IPS DF 19.7 (cell line): ENCODE measurements at places on chromosomes 13 and 19.

DNA sequence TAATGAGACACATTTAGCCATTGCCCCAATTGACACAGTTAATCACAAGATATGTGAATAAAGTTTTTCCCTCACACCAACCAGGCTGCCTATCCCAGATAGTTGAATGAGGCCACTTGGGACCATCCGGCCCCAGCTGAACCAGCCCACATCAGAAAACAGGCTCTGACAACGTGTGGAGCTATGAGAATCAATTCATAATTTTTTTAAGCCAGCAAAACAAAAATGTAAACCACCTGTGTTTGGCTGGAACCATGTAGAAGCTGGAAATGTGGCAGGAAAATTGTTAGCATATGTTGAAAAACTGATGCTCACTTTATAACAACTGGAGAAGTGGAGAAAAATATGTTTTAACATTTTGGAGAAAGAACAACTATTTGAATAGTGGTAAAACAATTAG is 1161.3 kb downstream of the SLITRK1 start:
- DNase-seq = no peak

GRCh38 chr13:80132741-80133601 is 208.0 kb downstream of the SPRY2 start:
- DNase-seq = no peak

DNA sequence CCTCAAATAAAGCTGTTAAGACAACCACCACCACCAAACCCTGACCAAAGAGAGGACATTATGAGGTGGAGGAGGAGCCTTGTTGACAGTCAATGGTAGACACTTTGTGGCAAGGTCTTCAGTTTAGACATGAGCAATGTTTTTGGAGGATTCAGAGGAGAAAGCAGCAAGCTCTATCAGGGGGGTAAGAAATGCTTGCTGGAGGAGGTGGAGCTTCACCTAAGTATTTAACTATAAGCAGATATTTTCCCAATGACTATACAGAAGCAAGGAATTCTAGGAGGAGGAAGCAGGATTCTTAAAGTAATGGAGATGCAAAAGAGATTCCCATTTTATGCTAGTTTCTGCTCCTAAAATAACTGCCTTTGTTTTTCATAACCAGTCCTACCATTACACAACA is 74.2 kb downstream of the TRPC4 start:
- DNase-seq = no peak

DNA sequence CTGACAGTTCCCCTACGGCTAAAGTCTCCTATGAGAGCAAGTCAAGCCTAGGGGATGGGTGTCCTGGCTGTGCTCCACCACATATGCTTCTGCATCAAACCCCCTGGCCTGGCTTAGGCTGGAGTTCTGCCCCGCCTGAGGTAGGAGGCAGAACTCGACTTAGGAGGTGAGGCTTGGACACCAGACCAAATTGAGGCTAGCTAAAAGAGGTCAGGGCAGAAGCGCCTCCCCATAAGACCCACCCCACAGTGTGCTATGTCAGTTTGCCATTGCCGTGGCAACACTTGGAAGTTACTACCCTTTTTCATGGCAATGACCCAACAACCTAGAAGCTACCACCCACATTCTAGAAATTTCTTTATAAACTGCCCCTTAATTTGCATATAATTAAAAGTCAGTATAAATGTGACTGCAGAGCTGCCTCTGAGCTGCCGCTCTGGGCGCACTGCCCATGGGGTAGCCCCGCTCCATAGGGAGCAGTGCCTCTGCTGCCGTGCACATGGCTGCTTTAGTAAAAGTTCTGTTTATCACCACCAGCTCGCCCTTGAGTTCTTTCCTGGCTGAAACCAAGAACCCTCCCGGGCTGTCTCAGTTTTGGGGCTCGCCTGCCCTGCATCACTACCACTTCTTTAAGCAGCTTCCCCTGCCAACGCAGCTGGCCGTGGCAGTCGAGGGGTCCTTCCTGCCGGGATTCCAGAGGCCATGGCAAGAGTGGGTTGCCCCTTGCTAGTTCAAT is 20.2 kb downstream of the AP1M1 start:
- DNase-seq = no peak

DNA sequence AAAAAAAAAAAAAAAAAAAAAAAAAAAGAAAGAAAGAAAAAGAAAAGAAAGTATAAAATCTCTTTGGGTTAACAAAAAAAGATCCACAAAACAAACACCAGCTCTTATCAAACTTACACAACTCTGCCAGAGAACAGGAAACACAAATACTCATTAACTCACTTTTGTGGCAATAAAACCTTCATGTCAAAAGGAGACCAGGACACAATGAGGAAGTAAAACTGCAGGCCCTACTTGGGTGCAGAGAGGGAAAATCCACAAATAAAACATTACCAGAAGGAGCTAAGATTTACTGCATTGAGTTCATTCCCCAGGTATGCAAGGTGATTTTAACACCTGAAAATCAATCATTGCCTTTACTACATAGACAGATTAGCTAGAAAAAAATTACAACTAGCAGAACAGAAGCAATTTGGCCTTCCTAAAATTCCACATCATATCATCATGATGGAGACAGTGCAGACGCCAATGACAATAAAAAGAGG is 9.6 kb upstream of the CEACAM5 start:
- no peak for DNase-seq

- no peak for DNase-seq
Observed at GRCh38 chr13:97586941-97587340, 153.0 kb downstream of the RAP2A start.

DNA sequence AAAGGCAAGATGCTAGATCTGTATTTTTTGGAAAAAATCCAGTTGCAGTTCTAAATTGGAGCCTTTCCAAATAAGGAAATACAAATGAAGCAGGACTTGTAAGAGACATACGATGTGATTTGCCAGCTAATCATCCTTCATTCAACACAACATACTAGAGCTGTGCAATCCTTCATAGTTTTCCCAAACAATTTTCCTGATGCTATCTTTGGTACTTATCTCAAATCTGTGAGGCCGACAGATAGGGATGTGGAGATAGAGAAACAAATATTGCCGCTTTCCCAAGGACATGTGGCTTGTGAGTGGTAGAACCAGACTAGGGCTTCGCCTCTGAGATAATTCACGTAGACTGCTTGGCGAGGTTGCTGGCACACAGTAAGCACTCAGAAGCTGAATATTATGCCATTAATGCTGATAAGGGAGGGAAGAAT is 176.6 kb downstream of the LMO7 start:
- no peak for DNase-seq

GRCh38 chr13:31168166-31168565 is 6.5 kb upstream of the HSPH1 start:
- no peak for DNase-seq

- no peak for DNase-seq
Observed at GRCh38 chr19:2798733-2799132, 13.4 kb downstream of the THOP1 start.

DNA sequence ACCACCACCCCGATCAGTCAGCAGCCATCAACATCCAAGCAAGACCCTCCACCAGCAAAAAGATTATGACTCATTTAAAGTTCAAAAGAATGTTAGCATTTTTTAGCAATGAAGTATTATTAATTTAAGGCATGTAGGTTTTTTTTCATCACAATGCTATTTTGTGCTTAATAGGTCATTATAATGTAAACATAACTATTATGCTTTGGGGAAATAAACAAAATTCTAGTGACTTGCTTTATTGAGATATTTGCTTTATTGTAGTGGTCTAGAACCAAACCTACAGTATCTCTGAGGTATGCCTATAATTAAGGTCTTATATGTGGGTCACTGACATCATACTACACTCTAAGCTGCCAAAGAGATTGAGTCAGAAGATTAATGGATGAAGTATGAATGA is 20.0 kb downstream of the KLF12 start:
- DNase-seq = no peak

GRCh38 chr13:114222461-114222968 is 12.2 kb upstream of the CDC16 start:
- DNase-seq = no peak

GRCh38 chr13:80305737-80306136 is 35.2 kb downstream of the SPRY2 start:
- no peak for DNase-seq

- DNase-seq = no peak
Observed at GRCh38 chr13:112141643-112142400, 74.9 kb downstream of the SOX1 start.

GRCh38 chr19:48635966-48636858 is 967 bp downstream of the DBP start:
- no peak for DNase-seq

- DNase-seq = no peak
Observed at GRCh38 chr19:20416661-20417060, 148.9 kb downstream of the ZNF737 start.

DNA sequence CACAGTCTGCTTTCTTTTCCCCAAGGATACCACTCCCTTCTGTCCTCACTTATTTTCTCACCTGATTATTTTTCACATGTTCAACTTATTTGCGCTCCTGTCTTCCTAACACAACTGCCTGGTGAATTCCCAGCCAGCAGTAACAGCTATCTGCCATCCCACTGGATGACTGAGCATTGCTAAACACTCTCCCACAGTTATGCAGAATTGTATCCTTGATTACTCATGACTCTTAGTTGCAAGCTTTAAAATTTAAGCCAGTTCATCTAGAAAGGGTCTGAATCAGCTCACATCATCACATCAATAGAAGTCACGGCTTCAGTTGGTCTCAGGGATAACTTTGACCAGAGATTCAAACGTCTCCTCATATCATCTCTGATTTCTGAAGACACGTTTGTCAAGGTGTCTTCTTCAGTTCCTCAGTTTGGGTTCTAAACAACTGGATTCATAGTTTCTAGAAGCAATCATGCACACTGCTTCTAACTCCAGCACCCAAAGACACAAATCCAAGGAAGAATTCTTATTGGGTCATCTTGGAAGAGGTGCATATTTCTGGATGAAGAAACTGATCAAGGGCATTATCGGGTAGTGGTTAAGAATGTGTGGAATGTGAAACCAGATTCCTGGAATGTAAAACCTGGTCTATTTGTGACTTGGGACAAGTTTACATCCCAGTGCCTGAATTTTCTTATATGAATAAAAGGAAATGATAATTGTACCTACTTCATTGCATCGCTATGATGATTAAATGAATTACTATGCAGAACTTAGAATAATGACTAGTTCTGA is 13.9 kb upstream of the DACH1 start:
- DNase-seq = no peak

GRCh38 chr19:47243364-47243775 is 12.4 kb upstream of the BBC3 start:
- DNase-seq = no peak

DNA sequence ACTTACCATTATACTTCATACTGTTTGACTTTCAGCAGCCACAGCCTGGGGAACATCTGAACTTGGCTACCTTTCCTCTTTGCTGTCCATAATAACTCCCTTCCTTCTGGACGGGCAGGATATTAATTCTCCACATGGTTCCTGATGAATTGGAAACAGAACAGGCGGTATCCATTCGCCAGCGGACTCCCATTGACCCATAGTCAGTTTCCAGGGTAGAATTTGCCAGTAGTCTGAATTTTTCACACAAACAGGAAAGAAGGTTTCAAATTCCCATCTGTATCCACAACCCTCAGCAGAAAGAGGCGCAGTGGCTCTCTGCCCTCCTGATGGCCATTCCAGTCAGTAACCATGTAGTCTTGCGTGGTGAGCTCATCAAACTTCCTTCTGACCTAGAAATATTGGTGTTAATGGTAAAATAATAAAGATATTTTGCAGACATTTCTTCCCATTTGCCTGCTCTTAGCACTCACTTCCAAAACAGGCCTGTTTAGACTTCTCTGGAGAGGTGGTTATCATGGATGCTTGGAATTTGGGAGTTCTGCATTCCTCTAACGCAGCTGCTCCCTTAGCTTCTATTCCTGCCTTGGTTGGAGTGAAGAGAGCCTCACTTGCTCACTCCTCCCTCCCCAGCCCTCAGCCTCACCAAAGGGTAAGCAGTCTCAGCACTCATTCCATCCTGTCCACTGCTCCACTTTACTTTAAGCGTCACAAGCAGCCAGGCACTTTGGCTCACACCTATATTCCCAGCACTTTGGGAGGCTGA is 75.0 kb upstream of the OXGR1 start:
- DNase-seq = no peak

- no peak for DNase-seq
Observed at GRCh38 chr19:2242092-2242537, 5.5 kb downstream of the SF3A2 start.

DNA sequence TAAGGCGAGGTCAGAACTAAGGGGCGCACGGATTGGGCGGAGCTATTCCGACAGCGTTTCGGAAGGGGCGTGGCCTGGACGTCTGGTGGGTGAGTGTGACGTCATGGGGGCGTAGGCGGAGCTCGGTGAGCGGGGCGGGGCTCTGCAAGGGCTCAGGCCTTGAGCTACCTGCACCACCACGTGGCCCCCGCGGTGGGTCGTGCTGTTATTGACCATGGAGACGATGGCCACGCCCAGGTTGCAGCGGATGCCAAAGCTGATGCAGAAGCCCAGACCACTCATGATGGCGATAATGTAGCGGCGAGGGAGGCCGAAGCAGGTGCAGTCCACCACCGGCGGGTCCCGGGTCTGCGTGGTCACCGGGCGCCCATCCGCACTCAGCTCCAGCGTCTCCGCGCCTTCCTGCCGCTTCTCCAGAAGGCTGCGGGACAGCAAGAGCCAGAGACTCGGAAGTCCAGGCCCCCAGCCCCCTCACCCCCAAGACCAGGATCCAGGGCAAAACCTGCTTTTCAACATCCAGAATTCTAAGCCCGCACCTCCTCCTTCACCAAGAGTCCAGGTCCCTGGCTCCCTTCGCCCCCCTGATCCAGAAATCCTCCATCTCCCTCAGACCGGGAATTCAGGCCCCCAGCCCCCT is 4.8 kb downstream of the SLC17A7 start:
- no peak for DNase-seq

- DNase-seq = no peak
Observed at GRCh38 chr13:112137144-112137543, 70.2 kb downstream of the SOX1 start.
